ENCODE measurements at places on chromosomes 5 and 9.

DNA sequence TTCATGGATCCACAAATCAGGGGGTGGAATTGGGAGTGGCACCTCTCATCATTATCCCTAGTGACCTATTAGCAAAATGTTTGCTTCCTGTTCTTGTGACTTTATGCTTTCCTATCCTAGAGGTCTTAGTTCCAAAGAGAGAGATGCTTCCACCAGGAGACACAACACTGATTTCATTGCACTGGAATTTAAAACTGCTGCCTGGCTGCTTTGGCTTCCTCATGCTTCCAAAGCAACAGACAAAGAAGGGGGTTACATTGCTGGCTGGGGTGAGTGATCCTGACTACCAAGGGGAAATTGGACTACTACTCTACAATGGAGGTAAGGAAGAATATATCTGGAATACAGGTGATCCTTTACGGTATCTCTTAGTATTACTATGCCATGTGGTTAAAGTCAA is 69.2 kb upstream of the SH3GL2 start:
- DNase-seq, result no peak

GRCh38 chr9:104808035-104808614 is 44.2 kb downstream of the NIPSNAP3B start:
- DNase-seq, result peak; percentile 45

- peak; percentile 25 for DNase-seq
These were observed 1.0 kb upstream of the FBXW11 start for GRCh38 chr5:172007175-172008110.

- no peak for DNase-seq
These were observed 344.5 kb downstream of the PRR16 start for GRCh38 chr5:120808606-120809005.

DNA sequence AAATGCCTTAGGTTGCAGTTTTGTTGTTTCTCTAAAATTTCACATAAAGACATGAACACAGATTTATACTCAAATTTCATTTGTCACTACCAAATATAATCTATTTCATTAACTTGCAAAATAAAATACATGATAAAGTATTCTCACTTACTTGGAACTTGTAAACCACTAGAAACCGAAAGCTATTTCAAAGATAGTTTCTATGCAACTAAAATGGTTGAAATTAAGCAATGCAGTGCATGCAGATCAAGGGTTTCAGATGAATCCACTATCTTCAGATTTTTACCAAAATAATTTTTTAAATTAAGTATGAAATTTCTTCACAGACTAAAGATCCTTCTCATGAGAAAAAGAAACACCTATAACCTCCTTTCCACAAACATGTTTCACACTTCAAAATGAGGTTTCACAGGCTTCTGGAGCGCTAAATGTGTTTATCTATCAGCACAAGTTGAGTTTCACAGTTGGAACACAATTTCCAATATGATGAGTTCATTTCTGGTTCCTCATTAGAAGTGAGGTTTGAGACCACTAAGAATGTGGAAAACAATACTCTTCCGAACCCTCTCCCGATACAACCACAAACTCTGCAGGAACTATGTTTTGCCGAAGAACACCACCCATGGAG is 63.9 kb downstream of the EPB41L4A start:
- DNase-seq, result no peak

DNA sequence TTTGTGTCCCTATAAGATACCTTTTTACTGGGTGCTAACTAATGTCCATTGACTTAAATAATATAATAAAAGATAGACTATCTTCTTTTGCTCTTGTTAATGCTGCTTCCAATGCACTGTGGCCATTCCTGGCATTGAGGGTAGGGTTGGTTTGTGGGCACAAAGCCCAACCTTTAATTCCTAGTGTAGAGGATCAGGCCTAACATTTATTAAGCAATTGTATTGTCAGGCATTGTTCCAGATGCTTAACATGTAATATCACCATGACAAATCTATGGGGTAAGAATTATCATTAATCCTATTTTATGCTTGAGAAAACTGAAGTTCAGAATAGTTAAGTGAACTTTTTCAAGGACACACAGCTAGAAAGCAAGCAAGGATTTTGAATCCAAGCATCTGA is 60.4 kb upstream of the GPBP1 start:
- no peak for DNase-seq

Measured in kidney capillary endothelial cell (primary cell).